ENCODE measurements at places on chromosomes 12 and 14.

DNA sequence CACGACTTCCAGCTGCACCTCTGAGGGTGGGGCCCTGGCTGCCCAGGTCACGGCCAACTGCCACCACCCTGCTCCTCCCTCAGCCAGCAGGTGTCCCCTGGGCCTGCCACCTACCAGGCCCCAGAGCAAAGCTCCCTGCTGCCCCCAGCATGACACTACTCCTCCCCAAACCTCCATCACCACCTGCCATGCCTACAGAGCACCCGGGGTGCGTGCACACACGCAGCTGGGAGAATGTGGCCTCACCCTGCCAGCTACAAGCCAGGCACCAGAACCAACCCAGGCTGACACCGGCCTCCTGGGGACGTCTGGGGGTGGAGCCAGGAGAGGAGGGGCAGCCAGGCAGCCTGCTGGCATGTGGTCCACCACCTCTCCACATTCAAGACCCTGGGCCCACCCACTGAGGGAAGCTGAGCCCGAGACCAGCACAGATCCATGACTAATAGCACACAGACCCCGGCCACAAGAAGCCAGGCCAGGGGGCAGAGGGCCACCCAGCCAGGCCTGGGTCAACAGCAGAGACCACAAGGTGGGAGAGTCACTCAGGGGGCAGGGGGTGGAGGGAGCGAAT lies 3.4 kb downstream of the JAG2 start:
- no peak for DNase-seq

DNA sequence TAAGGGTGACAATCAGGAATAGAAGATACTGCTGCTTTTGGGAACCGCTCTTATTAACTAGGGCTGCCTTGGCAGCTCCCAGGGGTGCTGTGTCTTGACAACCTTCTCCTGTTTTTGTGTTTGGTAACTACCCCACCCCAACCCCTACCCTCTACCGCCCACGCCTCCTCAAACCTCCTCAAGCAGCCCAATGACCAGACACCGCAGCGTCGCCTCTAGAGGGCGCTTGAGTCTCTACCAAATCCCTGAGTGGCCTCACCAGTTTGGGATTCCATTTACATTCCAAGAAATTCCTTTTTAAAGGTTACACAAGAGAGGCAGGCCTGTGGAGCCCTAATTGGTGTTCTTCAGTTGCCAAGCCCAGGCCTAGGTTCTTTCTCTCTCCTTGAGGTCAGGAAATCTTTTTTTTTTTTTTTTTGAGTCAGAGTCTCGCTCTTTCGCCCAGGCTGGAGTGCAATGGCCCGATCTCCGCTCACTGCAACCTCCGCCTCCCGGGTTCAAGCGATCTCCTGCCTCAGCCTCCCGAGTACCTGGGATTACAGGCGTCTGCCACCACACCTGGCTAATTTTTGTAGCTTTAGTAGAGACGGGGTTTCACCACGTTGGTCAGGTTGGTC lies 72.4 kb upstream of the USP44 start:
- DNase-seq = peak; percentile 24

DNA sequence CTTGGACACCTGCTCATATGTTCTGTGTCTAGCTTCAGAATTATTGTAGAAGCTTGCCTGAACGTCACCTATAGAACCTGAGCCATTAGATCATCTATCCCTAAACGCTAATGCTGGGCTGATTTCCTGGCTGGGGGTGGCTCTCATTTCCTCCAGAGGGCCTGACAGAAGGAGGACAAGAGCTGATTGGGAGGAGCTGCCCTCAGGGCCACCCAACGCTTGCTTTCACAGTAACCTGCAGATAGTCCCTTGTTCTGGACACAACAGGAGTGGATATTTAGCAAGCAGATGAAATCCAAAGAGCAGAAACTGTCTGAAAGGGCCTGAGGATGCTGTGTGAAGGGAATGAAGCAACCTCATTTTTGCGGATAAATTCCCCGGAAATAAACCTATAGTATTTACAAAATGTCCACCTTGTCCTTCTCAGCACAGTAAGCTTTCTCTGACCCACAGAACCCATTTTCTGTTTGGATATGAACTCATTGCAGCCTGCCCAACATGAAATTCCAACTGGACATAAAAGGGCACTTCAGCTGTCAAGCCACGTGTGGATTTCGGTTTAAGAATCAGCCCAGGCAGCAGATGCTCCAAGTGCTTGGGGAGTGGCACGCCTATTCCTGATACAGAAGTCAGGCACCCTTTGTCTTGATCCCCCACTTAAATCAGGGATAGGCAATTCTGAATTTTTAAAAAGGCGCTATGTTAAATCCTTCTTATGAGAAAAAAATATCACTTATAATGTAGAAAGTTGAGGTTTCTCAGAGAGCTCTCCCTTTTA lies 32.8 kb upstream of the TUBA1C start:
- no peak for DNase-seq

- no peak for DNase-seq
These were observed 8.0 kb upstream of the DYNC1H1 start for GRCh38 chr14:101956179-101956885.

DNA sequence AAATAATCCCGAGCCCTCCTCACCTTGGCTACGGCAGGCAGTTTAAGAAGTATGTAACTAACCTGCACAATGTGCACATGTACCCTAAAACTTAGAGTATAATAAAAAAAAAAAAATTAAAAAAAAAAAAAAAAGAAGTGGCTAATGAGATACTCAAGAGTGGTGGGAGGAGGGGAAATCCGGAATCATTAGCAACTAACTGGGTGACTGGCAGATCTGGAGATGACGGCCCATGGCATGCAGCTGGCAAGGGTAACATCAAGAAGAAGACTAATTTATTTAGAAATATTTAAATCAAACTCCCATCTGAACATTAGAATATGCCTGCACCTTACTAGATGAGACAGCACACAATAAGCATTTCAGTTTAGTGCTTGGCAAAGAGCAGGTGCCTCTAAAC lies 52.3 kb upstream of the TMCC3 start:
- no peak for DNase-seq

DNA sequence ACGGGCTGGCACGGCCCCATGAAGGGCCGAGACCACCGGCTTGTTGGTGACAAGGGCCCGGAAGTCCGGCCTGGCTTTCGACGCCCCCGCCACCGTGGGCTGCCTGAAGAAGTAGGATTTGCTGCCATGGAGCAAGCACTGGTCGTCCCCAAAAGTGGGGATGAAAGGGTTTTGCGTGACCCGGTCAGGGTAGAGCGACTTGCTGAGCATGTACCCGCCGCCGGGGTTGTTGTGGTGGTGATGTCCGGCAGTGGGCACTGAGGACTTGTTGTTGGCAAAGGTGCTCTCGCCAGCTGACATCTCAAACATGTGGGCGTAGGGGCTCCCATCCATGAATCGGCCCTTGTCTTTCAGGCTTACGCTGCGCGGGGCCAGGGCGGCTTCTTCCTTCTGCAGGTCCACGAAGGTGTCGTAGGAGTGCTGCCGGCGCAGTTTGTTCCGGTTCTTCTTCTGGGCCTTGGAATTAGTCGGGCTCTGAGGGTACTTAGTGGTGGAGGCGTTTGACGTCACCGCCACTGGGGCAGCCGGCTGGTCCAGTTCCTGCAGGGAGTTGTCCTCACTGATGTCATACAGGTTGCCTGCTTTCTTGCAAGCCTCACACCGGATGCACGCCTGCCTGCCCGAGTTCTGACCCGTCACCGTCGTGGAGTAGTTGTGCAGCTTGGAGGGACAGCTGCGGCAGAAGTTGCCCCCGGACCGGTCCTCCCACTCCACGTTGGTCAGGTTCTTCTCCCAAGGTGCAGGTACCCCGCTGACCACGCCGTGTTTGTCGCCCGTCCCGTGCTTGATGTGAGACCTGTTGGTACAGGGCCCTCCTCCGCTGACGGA lies 366.6 kb downstream of the EMP1 start:
- no peak for DNase-seq

DNA sequence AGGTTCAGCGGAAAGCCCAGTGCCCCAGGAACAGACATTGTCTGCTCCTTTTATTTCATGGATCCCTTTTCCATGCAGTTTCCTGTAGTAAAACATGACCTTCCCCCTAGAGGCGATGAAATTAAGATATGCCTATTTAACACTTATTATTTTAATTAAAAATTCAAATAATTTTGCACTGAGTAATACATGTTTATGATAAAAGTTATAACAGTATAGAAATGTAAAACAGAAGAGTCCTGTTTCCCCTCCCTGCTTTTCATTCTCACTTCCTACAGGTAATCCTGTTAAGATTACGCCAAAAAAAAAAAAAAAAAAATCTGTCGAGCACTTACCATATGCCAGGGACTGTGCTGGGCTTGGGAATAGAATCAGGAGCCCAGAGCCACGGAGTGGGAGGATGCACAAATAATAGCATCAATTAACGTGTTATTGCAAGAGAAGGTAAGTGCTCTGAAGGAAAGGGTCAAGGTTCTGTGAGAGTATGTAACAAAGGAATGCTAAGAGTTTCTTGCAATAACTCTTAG lies 830 bp upstream of the LPCAT3 start:
- DNase-seq = no peak

DNA sequence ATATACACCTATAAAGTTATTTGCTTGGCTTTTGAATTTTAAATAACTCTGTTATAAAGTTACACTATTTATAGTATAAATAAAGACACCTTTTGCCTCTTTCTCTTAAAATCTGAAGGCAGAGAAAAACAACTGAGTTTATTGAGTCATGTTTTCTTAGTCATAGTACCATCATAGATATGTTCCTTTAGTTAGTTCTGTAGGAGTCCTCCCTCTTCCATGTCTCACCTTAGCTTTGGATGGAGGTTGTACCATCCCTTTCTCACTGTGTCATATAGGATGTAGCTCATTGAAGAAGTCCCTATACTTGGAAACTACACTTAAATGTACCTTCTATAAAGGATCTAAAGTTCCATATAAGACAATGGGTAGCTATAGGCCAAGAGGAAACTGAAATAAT lies 39.7 kb upstream of the TSPAN8 start:
- no peak for DNase-seq

GRCh38 chr12:51217133-51217967 lies 512 bp downstream of the POU6F1 start:
- no peak for DNase-seq

- no peak for DNase-seq
These were observed 240.3 kb downstream of the SLC15A4 start for GRCh38 chr12:128583453-128583852.

- DNase-seq = no peak
These were observed 4.5 kb downstream of the USP30 start for GRCh38 chr12:109056891-109057290.

DNA sequence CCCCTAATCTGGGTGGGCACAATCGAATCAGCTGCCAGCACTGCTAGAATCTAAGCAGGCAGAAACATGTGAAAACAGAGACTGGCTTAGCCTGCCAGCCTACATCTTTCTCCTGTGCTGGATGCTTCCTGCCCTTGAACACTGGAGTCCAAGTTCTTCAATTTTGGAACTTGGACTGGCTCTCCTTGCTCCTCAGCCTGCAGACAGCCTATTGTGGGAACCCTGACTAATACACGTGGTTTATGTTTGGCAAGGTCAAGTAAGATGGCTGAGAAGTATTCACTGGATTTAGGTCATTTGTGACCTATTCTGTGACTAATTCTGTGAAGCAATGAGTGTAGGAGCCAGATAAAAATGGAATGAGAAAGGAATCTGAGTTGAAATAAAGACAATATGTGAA lies 11.0 kb downstream of the GPR135 start:
- DNase-seq = no peak

GRCh38 chr12:13181375-13182070 lies 15.0 kb upstream of the EMP1 start:
- no peak for DNase-seq

DNA sequence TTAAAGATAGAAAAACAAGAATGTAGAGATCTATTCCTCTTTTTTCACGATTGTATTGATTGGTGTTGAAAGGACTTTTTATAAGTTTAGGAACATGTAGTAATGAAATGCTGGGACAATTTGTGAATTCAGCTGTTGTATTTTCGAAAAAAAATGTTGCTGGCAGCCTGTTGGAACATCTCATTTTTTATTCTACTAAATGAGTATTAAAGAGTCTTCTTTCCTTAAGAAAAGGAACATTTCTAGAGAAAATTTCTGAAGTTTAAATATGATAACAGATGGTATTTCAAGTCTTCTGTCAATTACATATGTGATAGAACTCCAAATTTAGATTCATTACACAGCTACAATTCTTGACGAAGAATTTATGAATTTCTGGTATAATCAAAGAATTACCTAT lies 189.6 kb downstream of the TMEM117 start:
- DNase-seq = no peak

Data from Jurkat, Clone E6-1 (cell line).